Foreskin keratinocyte (primary cell): ENCODE measurements at places on chromosomes 4 and X. TPM values are rescaled to one million over a fixed set of nuclear protein-coding genes. Genes with fewer than 3 reads are reported as not detected.

CLIC2 gene
- 0.03 TPM in 1 of 2 replicates, not detected in the other for polyA plus RNA-seq

AFM gene
- 0.03 TPM in 2 replicates for polyA plus RNA-seq

HPGD gene
- 0.16 and 0.18 TPM in 2 replicates for polyA plus RNA-seq

ITIH6 gene
- not detected in 2 replicates for polyA plus RNA-seq

AMBN gene
- polyA plus RNA-seq, result not detected in 2 replicates

GRSF1 gene
- polyA plus RNA-seq, result 68.6 and 83.5 TPM in 2 replicates

HSFX3 gene
- not detected in 2 replicates for polyA plus RNA-seq

RWDD4 gene
- polyA plus RNA-seq, result 14.4 and 18.3 TPM in 2 replicates

BLTP1 gene
- polyA plus RNA-seq, result 3.1 and 3.4 TPM in 2 replicates

CXCL10 gene
- 0.21 and 0.30 TPM in 2 replicates for polyA plus RNA-seq

DNA sequence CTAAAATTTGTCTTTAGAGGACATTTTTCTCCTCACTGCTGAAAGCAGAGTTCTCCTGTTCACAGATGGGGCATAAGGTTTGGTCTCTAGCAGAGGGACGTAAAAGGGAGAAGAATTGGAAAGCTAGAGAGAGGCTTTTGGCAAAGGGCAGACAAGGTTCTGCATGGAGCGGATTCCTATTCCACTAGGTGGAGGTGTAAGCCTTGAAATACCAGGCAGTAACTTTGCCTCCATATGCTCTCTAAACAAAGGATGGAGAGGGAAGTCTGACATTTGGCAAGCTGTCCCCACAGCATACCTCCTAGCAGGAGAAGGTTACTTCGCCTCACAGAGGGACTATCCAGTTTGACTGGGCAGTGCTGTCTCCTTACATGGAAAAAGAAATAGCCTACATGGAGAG is 174.7 kb downstream of the DACH2 start:
- DNase-seq, result no peak

- peak; percentile 28 for DNase-seq
These were observed 58.6 kb upstream of the ZC4H2 start for GRCh38 chrX:65034668-65035445.

DNA sequence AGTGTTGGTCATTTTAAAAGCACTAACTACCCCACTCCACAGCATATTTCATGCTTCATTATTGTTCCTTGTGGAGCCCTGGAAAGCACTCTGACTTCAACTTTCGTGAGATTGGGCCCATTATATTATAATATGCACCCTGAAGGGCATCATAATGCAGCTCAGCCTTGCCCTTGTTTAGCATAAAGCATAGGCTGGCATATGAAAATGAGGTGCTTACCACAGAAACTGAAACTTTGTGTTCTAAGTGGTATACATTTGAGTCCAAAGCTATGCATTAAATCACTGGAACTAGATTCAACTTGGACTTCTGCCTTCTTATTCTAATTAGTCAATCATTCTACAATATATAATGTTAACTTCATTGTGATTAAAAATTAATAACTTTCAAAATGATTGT is 1027.9 kb downstream of the STIM2 start:
- no peak for DNase-seq

DNA sequence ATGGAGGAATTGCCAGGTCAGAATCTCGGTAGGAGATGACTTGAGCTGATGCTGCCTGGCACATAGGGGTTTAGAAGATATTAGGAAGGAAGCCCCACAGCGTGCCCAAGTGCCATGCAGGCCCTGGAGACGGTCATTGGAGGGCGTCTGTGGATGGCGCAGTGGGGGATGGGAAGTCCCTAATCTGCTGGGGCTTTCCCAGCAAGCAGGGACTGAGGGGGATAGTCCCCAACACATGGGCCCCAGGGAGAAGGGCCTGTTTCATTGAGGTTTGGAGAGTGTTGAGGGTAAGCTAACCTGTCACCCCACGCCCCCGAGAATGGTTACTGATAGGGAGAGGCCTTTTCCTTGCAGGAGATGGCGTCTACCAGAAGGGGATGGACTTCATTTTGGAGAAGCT is 7.8 kb downstream of the TAFAZZIN start:
- no peak for DNase-seq

GRCh38 chr4:93779228-93779627 is 49.3 kb upstream of the ATOH1 start:
- no peak for DNase-seq

DNA sequence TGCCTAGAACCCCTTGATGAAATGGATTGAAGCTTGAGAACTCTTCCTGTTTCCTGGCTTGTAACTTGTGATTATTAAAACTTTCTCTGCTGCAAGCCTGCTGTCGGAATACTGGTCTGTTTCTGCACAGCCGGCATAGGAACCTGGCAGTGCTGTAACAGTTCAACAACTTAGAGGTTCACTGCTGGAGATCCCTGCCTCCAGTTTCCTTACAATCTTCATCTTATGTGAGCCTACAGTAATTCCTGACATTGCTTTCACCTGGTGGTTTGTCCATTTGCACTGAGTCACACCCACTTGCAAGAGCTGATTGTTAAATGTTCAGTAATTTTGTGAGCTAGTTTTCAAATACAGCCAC is 1.3 kb upstream of the SEPSECS start:
- peak; percentile 44 for DNase-seq

GRCh38 chr4:14225688-14226207 is 598.2 kb upstream of the BOD1L1 start:
- no peak for DNase-seq

GRCh38 chrX:38891641-38892413 is 90.6 kb downstream of the MID1IP1 start:
- no peak for DNase-seq

- no peak for DNase-seq
These were observed 42.5 kb downstream of the LRBA start for GRCh38 chr4:150972592-150972991.

DNA sequence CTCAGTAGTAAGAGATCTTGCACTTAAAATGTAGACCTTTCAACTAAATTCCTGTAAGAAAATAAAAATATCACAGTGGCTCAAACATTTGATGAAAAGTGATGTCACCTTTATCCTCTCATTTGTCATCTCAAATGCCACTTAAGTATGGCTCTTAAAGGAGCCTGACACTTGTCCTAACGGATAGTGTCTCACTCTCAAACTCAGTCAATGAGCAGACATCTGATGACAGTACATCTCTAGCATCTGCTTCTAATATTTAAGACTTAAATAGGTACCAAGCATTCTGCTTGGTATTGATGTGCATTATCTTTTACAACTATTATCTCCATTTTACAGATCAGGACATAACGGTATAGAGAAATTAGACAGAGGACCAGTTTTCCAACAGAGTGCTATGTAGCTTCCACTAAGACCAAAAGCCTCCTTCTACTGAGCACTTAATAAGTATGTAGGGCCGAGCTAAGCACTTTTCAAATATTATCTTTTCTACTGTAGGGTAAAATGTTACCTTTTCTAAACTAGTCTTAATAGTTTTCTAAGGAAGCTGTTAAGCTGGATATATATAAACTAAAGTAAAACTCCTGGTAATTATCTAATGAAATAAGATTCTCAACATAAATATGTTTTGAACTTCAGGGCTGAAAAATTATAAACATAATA is 110.2 kb downstream of the PDE5A start:
- no peak for DNase-seq

- DNase-seq, result no peak
These were observed 92.2 kb upstream of the SLIT2 start for GRCh38 chr4:20159516-20159915.

DNA sequence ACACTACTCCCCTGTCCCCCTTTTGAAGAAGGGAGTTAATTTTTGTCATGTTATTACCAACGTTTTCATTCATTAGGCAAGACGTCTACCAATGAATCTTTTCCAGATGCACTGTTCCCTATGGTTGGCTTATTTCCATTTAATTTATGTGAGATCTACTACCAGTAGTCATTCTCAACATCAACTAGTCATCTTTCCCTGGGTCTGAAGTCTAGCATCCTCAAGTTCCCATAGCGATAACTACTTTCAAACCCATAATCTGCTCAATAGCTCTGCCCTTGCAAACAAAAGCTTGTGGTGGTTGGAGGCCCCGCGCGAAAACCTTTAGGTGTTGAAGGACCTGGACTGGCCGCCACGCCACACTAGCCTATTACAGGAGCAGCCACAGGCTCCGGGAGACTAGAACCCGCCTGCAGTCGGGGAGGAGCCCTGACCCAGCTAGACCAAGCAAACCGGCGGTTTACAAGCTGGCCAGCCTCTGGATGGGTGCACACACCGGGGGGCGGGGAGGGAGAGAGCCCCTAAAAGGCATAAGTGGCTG is 746 bp downstream of the PPAT start:
- peak; percentile 37 for DNase-seq

GRCh38 chrX:14630733-14631132 is 101.4 kb downstream of the GLRA2 start:
- DNase-seq, result no peak

DNA sequence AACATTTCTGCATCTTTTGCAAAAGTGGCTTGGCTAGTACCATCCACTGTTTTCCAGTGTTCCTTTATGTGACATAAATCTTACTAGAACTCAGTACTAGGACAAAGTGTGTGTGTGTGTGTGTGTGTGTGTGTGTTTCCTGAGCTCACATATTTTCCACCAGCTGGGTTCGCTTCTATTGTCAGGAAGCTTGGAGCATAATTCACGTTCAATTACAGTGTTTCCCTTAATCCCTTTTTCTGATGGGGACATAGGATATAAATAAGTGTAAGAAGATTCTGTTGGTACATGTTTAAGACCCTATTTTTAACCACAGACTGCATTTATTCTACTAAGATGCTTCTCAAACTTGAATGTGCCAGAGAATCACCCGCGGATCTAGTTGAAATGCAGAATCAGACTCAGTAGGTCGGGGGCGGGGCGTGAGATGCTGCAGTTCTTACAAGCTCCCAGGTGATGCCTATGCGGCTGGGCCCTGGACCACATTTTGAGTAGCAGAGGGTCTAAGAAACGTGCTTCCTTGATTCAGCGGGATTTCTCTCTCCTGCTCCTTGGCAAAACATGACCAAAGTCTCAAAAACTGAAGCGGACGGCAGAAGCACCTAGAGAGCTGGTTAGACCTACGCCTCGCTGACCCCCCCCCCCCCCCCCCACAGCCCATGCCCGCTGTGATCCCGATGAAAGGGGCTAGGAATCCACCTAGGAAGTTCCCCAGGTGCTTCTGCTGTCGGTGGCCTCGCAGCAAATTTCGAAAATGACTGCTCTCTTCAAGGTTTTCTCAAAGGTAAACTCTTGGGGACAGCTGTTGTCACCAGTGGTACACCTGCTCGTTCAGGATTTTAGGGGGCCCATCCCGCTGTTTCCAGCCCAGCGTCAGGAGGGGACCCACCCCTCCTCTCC is 797 bp downstream of the CD99L2 start:
- DNase-seq, result peak; percentile 18

- no peak for DNase-seq
These were observed 120.3 kb upstream of the ATXN3L start for GRCh38 chrX:13440176-13440575.

GRCh38 chrX:13090339-13091110 is 46.1 kb upstream of the FAM9C start:
- DNase-seq, result no peak

GRCh38 chr4:181345931-181346330 is 897.3 kb upstream of the TENM3 start:
- DNase-seq, result no peak

- no peak for DNase-seq
These were observed 80.8 kb downstream of the RAB28 start for GRCh38 chr4:13403326-13403725.

DNA sequence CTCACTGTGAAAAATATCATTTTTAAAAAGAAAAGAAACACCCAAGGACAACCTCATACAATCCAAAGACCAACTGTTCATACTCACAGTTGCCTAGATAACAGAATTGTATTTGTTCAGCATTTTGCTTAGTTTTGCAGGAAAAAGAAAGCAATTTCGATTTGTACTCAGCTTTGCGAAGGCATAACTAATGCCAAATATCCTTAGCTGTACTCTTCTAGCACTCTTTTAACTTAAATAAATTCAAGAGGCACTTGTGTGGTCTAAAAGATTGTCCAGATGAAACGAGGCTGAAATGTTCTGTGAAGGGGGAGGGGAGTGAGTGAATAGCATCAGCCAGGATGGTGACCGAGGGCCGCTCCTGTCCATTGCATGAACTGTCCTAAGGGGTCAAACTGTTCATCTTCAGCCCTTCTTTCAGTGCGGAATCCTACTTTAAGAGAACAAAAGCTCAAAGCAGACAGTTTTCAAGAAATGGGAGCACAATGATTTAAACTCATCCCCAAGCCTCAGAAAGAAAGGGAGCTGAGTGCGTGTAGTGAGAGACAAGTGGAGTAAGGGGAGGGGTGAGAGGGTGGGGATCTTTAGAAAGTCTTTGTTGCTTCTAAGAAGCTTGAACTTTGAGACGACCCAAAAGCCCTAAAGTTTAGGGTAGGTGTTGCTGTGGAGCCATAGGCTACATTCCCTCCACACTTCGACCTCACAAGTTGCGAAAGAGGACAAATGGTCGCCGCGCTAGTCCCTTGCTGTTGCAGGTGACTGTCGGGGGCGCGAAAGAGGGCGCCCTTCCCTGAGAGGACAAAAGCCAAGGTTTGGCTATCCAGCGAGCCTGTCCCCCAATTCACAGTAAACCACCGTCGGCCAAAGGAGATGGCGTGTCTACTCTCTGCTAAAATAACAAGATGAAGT is 4.0 kb upstream of the NEUROG2 start:
- DNase-seq, result no peak

DNA sequence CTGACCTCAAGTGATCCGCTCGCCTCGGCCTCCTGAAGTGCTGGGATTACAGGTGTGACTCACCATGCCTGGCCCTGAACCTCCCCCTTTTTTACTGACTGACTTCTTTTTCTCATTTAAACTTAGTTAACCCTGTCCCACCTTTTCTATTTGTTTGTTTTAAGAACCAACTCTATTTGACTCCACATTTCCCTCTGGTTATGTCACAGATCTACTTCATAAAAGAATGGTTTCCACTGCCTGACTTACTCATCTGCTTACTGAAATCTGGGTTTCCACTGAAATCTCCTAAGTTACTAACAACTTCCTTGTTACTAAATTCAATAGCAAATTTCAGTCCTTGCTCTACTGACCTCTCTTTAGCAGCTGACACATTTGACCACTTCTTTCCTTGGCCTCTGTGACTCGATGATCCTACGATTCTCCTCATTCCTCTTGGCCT is 28.0 kb upstream of the NSUN7 start:
- DNase-seq, result no peak

- DNase-seq, result peak; percentile 15
These were observed 2.2 kb downstream of the SLAIN2 start for GRCh38 chr4:48343551-48343950.

DNA sequence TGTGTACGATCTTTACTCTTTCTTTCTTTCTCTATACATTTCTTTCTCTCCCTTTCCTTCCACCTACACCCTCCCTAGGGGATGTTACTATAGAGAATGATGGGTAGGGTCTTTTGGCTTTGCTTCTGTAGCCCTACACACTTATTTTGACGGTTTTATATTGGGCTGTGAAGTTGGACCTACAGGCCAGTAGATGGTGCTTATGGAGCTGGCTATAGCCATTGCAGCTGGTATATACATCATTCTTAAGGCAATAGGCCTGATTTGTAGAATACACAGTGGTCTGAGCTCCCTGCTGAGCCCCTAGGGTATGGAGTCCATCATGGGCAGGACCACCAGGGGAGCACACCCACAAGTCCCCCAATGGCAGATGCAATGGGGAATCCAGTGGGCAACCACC is 1869.7 kb downstream of the STIM2 start:
- DNase-seq, result no peak

GRCh38 chrX:30364229-30364628 is 55.0 kb upstream of the NR0B1 start:
- DNase-seq, result no peak

- DNase-seq, result peak; percentile 94
These were observed 27.5 kb upstream of the PDGFC start for GRCh38 chr4:156999175-156999517.
